ENCODE measurements at places on chromosomes 3 and 15.

- DNase-seq: no peak
Measured at GRCh38 chr3:123432832-123433523, 15.9 kb downstream of the ADCY5 start.

DNA sequence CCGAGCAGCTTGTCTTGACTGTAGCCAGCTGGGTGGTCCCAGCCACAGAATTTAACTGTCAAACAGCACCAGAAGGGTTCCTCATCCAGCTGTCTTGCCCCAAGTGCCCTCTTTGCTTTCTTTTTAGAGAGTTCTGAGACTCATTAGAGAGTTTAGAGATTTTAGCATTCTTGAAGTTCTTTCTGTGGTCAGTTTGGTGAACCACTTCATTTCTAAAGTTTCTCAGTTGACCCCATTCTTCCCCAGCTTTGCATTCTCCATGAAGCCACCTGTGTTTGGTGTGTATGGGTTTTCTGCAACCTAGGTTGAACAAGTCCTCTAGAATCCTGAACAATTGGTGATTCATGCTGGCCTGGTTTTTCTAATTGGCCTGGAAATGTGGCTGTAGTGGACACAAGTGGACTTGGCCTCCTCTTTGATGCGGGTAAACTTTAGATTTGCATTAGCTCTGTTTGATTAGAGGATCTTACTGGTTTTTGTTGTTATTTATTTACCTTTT is 33.7 kb downstream of the FLNB start:
- DNase-seq: no peak

GRCh38 chr3:32303399-32303747 is 64.9 kb downstream of the CMTM8 start:
- no peak for DNase-seq

DNA sequence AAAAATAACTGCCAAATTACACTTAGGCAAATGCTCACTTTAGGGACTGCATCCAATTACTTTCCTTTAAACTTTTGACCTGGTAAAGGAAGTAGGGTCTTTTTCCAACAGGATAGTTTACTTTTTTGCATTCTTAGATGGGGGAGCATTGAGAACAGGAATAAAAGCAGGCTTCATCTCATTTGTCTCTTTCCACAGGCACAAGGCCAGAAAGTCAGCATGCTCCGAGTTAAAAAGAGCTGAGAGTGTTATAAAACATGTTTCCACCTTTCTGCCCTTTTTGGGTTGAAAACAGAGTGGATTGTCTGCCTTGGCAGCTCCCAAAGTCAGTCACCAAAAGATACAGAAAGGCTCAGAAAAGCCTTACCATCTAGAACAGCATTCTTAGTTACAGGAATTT is 404.9 kb upstream of the ALCAM start:
- DNase-seq: no peak

DNA sequence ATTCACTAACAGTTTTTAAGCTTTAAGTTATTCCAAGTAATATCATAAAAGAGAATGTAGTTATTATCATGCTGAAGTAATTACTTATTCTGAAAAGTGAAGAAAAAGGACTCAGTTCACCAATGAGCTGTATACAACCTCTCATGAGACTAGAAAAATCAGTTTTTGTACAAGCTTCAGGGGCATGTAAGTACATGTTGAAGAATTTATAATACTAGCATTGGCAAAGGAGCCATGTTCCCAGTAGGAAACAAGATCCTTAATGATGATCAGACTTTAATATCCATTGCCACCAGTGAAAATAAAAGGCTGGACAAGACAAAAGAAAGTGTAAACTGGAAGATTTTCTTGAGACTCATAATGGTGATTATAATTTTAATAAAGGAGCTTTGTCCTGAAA is 532.8 kb downstream of the PLOD2 start:
- no peak for DNase-seq

Measured in effector CD4-positive, alpha-beta T cell (primary cell).